ENCODE measurements at places on chromosomes 4 and X.

GRCh38 chr4:150943818-150944217 is 71.3 kb downstream of the LRBA start:
- no peak for DNase-seq

DNA sequence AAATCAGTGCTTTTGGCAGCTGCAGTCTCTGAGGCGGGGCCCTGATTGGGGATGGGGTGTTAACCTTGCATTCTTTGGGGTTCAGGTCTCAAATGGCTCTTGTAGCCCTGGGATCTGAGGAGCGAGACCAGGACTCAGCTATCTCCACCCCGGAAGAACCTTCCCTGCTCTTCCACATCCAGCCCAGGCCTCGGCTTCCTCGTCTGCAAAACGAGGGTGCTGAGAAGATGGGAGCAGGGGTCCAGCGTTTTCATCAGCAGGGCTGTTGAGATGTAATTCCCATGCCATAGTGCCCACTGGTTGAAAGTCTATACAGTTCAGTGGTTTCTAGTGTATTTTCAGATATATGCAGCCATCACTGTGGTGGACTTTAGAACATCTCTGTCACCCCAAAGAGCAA is 34.6 kb upstream of the WFS1 start:
- no peak for DNase-seq

DNA sequence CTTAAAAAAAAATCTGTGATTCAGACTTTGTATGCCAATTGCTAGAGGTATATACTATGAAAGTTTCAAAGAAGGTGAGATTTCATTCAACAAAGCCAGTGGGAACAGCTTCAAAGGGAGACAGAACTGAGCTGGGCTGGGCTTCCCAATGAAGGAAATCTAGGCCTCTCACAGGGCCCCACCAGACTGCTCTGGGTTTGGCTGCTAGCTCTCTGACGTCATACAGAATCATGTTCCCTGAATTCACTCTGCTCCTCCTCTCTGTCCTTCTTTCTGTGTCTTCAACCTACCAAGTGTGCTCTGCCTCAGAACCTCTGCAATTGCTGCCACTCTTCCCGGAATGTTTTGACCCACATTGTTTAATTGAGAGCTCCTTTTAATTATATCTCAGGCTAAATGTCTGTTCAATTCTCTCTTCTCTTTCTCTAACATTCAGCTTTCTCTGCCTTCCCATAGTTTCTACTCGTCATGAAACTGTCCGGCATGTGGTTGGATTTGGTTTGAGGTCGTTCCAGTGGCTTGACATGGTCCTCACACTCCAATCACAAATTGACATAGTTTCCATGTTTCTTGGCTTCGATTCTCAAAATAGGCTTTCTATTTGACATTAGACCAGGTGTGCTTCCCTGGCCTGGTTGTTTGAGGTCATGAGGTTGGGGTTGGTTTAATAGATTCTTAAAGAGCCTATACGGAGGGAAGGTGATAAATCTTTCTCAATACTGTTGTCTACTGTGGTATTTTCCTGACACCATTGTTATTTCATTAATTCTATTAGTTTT is 282.1 kb upstream of the EMCN start:
- no peak for DNase-seq

DNA sequence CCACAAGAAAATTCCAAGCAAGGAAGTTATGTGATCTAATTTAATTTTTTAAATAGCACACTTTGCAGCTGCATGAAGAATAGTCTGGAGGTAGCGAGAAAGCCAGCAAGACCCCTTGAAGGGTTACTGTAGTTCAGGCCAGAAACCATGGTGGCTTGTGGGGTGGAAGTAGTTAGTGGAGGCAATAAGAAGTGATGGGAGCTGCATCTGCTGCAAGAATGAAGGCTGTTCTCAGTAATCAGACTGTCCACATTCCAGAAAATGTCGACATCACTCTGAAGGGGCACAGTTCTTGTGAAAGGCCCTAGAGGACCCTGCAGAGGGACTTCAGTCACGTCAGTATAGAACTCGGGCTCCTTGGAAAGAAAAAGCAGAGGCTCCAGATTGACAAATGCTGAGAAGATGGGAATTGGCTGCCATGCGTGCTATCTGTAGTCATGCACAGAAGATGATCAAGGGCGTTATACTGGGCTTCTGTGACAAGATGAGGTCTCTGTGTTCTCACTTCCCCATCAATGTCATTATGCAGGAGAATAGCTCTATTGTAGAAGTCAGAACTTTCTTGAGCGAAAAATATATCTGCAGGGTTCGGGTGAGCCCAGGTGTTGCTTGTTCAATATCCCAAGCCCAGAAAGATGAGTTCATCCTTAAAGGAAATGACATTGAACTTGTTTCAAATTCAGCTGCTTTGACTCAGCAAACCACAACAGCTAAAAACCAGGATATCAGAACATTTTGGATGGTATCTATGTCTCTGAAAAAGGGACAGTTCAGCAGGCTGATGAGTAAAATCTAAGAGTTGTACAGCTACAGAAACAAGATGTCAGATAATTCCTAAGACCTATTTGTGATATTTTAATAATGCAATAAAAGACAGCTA is 254.2 kb downstream of the CBR4 start:
- DNase-seq = no peak

DNA sequence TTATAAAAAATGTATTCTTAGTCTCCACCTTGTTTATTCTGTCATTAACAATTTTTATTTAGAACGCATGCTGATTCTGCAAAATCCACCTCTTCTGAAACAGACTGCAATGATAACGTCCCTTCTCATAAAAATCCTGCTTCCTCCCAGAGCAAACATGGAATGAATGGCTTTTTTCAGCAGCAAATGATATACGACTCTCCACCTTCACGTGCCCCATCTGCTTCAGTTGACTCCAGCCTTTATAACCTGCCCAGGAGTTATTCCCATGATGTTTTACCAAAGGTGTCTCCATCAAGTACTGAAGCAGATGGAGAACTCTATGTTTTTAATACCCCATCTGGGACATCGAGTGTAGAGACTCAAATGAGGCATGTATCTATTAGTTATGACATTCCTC is 75.6 kb upstream of the SMARCA5 start:
- DNase-seq = no peak

DNA sequence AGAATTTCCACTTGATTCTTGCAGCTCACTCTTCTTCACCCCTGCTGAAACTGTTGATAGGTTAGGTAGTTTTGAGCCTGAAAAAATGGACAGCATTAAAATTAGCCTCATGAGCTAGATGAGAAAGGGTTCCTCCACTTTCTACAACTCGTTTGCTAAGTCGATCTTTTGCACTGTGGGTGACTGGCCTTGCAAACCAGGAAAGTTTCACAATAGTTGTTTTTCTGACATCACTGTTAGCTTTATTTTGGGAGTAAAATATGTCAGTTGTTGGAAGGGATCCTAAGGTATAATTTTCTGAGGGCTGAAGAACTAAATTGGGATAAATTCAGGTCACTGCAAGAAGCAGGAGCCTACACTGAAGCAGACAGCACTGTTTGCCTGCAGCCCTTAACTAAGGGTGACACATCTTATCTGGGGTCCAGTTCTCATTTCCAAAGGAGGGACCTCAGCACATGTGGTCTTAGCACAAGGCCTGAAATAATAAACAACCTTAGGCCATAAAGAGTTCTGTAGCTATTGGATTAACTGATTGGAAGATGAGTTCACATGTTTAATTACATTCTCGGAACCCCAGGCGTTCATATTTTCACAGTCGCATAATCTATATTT is 29.1 kb downstream of the ANAPC4 start:
- DNase-seq = no peak

DNA sequence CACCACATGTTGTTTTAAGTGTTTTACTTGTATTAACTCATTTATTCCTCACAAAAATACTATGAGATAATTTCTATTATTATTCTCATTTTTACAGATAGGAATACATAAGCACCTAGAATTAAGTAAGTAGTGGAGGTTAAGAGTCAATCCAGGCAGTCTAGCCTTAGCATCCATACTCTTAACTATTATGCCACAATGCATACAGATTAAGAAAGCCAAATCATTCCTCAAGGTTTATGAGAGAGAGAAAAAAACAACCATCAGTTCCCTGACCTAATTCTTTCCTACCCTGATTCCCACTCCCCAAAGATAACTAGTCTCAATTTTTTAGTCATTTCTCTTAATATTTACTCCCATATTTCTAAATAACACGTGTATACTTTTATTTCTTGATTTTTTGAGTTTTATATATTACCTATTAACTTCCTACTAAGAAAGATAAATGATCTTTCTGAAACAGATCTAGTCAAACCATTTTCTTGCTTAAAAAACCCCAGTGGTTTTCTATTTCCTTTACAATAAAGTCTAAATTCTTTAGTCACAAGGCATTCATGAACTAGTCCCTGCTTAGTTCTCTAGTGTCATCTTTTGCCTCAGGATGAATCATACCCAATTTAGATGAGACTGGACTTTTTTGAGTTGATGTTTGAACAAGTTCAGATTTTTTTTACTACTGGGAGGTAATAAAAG is 16.0 kb downstream of the UBA6 start:
- DNase-seq = no peak

- no peak for DNase-seq
These were observed 96.0 kb upstream of the RAB40AL start for GRCh38 chrX:102840871-102841705.
